M059J (cell line): ENCODE measurements at places on chromosomes 1 and 21.
A peak's percentile ranks its signal among the peaks of the same experiment; 100 is the strongest.

DNA sequence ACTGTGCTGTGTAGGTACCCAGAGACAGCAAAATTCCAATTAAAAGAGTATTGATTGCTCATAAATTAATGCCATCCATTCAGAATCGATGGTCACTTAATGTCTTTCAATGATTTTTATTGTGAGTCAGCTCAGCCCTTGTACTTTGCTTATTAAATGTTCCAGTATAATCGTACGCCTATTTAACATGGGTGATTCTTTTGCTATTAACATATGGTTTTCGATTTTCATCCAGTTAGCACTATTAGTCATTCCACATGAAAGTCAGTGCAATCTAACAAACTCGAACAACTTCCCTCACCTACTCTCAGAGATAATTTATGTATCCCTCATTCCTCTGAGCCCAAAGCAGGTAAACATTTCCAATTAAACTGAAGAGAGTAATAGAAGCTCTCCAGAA, 109.6 kb upstream of the APP start:
- DNase-seq: no peak

DNA sequence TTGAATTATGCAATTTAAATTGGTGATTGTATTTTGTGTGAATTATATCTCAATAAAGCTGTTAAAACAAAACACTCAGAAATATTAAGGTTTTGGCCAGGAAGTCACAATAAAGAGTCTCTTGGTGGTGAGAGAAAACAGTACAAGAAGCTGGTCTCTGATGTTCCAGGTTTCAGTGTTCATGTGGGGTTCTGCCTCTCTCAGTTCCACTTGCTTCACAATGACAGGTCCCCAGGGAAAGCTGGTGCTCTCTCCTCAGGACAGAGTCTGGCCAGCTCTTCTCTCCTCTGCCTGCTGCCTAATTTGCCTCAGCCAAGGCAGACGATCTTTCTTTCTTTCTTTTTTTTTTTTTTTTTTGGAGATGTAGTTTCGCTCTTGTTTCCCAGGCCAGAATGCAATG, 342.9 kb upstream of the PLXNA2 start:
- no peak for DNase-seq

DNA sequence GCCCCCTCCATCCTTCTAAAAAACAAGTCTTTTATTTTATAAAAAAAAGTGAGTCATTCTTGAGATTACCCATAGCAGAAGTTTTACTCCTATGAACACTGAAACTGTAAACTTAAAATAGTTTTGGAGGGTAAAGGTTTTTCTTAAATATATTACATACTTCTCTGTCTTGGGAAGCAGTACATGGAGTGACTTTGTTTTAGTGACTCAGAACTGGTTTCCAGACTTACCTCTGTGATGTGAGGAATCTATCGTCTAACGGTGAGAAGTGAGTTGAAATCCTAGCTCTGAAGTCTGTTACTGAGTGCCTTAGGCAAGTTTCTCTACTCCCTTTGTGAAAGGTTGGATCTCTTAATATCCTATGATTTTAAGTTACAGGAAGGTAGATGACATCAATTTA, 176.3 kb upstream of the POU3F1 start:
- DNase-seq: no peak

DNA sequence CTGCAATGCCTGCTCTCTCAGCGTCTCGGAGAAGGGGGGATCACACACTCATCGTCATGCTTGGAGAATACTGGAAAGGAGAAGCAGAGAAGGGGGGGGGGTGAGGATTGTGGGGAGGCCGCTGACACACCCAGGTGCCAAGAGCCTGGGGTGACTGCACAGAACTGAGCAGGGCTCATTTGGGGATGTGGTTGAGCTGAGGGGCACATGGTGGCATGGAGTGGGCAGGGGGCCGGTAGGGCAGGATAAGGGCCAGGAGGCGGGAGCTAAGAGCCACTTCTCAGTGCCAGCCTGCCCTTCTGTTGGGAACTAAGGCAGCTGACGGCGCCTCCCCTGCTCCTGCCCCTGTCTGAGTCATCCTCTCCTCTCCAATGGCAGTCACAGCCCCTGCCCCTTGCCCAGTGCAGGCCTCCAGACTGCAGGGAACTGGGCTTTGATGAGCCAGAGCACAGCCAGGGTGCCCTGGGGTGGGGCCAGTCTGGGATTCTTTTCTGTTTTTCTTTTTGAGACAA, 27.2 kb downstream of the MRPL37 start:
- peak; percentile 87 for DNase-seq

DNA sequence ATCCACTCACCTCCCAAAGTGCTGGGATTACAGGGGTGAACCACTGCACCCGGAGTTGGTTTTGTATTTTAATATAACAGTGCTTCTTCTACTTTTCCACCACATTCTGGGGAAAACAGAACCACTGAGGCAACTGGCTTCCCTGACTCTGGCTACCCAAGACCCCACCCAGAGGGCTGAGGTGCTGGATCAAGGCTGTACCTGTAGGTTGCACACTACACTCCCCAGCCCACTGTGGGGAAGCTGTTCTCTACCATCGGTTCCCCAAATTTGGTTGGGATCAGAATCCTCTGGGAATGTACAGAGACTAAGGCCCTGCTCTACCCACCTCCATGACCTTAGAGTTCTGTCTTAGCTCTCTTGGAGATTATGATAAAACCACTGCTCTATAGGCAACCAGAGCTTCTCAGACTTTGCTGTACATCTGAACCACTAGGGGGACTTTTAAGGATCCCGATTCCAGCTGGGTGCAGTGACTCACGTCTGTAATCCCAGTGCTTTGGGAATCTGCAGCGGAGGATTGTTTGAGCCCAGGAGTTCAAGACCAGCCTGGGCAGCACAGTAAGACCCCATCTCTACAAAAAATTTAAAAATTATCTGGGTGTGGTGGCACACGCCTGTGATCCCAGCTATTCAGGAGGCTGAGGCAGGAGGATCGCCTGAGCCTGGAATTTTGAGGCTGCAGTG, 51.6 kb downstream of the GNG4 start:
- peak; percentile 67 for DNase-seq

GRCh38 chr21:17370916-17371315, 141.9 kb upstream of the CXADR start:
- no peak for DNase-seq

DNA sequence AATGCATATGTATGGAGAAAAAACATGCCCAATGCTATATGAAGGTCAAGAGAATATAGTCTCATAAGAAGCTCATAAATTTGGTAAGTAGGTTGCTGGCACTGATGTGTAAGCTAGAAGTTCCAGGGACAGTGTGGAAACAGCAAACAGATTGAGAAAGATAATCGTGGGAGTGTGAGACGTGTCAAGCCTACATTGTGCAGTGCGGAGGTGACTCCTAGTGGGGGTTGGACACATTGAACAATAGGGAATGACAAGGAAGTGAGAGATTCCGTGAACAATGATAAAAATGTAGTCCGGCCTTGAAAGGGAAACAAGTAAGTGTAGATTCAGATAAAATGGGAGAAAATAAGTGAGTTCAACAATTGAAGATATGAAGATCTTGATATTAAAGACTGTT, 788.4 kb upstream of the PRMT6 start:
- DNase-seq: peak; percentile 1

DNA sequence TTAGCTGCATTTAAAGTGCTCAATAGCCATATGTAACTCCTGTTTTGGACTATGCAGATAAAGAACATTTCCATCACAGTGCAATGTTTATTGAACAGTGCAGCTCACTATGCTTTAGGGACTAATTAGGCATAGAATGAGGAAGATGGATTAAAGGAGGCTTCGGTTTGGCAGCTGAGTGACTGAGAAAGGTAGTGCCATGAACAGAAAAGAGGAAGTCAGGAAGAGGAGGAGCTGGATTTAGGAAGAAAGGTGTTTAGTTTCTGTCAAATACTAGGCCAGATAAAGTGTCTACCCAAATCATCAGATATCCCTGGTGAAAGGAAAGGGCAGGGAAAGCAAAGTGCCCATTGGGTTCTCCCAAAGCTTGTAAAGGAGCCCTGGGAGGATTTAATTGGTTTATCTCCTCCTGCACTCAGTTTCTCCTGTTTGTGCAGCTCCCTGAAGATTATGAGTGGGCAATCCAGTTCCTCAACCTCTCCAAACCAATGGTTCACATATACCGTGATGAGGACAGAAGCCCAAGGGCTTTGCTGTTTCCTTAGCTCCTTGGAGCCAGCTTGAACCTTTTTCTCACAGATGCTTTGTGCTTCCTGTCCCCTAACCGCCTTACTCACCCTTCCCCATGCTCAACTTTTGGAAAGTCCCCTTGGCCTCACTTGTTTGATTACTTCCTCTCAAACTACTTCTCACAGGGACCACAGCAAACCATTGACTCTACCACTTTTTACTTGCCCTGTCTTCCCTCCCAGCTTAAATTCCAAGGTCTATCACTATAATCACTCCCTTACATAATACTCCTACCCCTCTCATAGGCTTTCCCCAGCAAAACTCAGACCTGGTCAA, 3.5 kb upstream of the RAP1A start:
- peak; percentile 14 for DNase-seq

DNA sequence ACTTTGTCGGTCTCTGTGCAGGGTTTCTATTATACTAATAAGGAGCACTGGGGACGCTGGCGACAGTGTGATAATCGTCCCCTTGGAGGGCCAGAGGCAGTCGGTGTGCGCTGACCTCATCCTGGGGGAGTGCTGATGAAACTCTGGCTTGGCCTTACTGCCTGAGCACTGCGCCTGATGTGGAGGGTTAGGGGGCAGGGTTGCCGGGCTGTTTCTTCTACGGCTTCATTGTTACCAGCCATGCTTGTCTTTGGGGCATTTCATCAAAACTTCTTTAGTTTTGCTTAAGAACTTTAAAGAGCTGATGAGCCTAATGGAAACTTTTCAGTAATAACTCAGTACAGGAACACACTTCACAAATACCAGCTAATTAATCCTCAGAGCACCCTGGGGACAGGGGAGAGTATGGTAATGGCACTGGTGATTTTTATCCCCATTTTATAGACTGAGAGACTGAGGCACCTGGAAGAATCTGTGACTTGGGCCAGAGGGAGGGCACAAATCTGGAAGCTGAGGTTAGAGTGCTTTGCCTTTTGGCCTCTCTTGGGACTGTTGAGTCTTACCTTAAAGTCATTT, 81.8 kb downstream of the PEX14 start:
- no peak for DNase-seq

DNA sequence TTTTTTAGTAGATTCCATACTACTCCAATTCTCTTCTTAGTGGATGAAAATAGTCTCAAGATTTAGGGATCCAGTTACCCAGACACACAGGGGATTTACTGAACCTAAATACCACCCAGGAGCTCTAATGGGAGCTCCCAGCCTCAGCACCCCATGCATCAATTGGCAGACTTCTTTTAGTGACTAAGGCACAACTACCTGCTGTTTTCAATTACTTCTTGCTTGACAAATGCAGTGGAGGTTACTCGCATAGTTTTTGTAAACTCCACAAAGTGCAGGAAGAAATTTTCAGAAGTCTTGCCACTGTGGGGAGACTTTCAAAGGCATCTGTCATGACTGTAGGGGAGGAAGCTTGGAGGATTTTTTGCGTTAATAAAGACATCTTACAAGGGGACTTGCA, 35.5 kb upstream of the MAP10 start:
- no peak for DNase-seq

- DNase-seq: no peak
Observed at GRCh38 chr1:27993241-27993640, 33.5 kb downstream of the XKR8 start.

DNA sequence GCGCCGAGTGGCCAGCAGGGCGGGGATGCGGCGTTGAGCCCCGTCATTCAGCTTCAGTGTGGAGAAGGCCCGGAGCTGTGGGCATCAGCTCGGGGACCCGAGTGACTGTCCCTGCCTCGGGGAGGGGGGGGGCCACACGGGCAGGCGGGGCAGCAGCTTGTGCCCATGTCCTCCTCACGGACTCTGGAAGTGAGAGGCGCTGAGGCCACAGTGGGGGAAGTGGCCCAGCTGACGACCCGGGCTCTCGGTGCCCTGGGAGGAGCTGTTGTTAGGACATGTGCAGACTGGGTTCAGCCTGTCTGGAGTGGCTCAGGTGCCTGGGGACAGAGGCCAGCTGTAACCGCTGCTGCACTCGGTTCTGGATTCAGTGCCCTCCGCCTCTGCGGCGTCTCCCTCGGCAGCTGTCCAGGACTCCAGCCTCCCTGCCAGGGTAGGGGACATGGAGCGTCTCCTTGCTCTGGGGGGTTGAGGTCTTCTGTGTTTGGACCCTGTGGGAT, 71.1 kb downstream of the SKI start:
- no peak for DNase-seq

- DNase-seq: peak; percentile 76
Observed at GRCh38 chr21:38631676-38632075, 133.4 kb upstream of the ERG start.

- DNase-seq: no peak
Observed at GRCh38 chr1:191969290-191969689, 189.0 kb upstream of the RGS18 start.

DNA sequence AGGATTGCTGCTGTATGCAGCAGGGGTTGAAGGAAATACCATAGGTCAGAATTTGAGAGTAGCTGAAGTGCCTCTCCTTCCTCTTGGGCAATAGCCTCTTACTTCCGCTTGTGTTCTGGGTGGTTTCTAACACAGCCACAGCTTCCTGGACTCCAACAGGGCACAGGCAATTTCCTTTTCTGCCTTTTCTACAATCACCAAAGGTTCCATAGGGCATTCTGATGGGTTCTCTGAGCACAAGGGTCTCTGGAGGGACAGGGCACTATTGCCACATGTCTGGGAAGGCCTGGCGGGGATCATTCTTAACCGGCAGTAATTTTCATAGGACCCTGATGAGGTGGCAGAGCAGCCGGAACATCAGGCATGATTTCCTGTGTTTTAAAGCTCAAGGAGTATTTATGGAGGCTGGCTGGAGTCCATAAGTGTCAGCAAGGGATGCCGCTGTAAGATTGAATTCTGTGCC, 5.5 kb upstream of the AGTRAP start:
- DNase-seq: peak; percentile 52

GRCh38 chr21:21039624-21040170, 41.5 kb downstream of the NCAM2 start:
- no peak for DNase-seq

DNA sequence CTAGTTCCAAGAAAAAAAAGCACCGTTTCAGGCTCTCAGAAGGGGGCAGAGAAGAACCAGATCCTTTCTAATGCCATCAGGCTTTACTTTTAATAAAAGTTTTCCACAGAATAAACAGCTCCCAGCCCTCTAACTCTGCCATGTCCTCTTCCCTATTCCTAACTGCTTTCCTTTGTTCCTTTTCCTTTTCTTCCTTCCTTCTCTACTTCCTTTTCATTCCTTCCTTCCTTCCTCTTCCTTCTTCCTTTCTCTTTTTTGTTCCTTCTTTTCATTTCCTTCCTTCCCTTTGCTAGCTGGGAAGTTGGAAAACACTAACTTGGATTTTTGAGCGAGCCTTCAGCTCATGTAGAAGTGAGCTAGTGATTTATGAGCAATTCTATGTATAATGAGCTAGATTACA, 46.2 kb downstream of the KDM5B start:
- DNase-seq: no peak

GRCh38 chr1:21337928-21338572, 47.8 kb upstream of the ECE1 start:
- DNase-seq: peak; percentile 83

GRCh38 chr1:203031467-203031866, 5.2 kb downstream of the PPFIA4 start:
- no peak for DNase-seq

DNA sequence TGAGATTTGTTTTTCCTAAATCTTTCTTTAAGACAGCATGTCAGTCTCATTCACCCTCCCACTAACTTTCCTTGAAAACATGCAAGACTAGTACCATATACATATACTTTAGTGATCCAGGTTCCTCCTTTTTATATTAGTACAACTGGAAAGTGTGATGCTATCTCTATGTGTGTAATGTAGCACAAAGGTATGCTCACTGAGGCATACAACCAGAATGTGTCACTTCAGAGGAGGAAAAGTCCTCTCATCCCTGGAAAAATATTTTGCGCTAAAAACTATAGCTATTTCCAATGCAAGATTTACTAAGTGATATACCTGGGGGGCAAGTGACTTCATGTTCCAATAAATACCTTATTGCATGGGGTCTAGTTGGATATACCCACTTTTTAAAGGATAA, 45.9 kb downstream of the BARHL2 start:
- no peak for DNase-seq
